Activated effector memory CD4-positive, alpha-beta T cell treated with anti-CD3 and anti-CD28 coated beads, Interleukin-2, amount 50 U/mL, for 16 hours (primary cell): ENCODE measurements at places on chromosomes 12 and 14.

DNA sequence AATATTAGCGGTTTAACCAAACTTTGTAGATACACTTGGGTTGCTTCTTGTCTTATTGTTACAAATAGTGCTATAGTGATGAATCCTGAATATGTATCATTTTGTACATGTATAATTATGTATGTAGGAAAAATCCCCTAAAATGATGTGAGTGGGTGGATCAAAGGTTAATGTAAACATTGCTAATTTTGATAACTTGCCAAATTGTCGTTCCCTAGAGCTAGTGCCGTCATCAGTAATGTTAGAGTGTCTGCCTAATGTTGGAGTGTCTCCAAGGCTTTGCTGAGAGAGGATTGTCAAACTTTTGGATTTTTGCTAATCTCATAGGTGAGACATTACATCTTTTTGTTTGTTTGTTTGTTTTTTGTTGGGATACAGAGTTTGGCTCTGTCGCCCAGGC lies 44.4 kb downstream of the AEBP2 start:
- no peak for DNase-seq

- no peak for DNase-seq
These were observed 479.8 kb upstream of the USP15 start for GRCh38 chr12:61780435-61780834.

DNA sequence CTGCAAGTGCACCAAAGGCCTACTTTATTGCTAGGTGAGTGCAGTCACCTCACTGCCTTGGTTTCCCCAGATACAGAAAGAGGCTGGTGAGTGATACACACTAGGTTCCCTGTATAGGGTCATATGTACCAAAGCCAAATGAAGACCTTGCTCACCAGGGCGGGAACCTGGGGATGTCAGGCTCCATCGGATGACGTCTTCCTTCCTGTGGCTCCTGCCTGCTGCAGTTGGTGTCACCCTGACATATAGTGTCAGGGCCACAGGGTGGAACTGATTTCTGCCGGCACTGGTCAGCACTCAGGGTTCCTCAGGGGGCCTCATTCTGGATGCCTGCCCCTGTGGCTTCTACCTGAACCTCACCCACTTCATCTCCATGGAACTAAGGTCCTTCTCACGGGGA lies 43.1 kb downstream of the PLEKHG3 start:
- DNase-seq = no peak

DNA sequence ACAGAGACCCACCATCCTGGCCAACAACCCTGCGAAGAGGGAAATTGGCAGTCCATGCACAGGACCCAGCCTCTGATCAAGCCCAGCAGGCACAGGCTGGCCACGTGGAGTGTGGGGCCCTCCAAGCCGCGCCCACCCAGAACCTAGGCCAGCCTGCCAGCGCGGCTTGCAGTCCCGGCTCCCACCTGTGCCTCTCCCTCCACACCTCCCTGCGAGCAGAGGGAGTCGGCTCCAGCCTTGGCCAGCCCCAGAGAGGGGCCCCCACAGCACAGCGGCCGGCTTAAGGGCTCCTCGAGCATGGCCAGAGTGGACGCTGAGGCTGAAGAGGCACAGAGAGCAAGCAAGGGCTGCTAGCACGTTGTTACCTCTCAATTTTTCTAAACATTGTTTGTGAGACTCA lies 373.4 kb downstream of the NELL2 start:
- DNase-seq = no peak

DNA sequence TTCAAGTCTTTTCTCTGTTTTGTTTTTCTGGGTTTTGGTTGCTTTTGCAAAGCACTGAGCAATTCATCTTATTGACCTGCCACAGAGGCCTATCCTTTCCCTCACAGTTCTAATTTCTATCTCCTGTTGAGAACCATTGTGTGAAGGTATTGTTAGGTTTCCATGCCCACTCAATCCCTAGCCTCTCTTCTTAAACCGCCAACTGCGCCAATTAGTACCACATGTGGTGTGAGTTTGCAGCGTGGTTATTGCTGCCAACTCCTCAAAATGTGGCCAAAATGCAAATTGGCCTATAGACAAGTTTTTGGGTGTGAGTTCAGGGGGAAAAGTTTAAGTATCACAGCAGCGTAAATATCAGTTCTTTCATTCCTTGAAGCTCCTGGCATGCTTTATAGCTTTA lies 232.6 kb downstream of the FLRT2 start:
- DNase-seq = no peak

GRCh38 chr14:85934886-85935254 lies 404.9 kb downstream of the FLRT2 start:
- DNase-seq = no peak

DNA sequence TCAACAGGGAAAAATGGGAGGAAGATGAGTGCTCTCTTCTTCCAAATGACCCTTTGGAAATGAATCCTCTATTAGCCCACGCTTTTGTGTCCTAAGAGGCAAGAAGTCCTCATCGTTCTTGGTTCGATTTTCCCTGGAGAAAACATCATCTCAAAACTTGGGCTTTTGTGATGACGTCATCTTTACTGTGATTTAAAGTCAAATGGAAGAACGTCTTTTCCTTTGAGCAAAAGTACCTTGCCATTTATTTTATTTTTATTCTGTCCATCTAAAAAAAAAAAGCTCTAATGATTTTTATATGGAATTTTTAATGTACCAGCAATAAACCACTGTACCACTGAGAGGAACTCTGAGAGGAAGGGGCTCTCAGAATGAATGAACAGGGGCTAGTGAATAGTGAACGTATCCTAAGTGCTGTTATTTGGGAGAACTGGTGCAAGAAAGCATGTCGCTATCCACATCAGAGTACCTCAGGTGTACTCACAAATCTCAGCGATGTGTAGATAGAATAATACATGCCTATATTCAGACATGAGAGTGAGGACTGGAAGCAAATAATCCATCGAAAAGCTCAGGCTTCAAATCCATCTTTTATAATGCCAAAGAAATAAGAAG lies 124.8 kb downstream of the HMGA2 start:
- no peak for DNase-seq

GRCh38 chr12:65725376-65725775 lies 98.9 kb upstream of the HMGA2 start:
- DNase-seq = no peak

DNA sequence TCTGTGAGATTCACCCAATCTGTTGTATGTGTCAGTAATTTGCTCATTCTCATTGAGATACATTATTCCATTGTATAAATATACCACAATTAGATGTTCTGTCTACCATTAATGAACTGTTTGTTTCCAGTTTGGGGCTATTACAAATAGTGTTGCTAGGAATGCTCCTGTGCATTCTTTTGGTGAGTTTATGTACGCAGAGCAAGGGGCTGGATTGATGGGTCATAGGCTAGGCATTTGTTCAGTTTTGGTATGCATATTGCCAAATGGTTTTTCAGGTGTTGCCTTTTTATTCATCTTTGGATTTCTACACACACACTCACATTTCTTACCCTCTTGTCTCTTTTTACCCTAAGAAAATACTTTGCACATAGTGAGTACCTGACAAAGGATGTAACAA lies 93.4 kb downstream of the GPATCH2L start:
- DNase-seq = no peak

- DNase-seq = no peak
These were observed 117.2 kb upstream of the SCAF11 start for GRCh38 chr12:46107591-46107990.

GRCh38 chr12:31923063-31923412 lies 36.2 kb upstream of the RESF1 start:
- DNase-seq = no peak

DNA sequence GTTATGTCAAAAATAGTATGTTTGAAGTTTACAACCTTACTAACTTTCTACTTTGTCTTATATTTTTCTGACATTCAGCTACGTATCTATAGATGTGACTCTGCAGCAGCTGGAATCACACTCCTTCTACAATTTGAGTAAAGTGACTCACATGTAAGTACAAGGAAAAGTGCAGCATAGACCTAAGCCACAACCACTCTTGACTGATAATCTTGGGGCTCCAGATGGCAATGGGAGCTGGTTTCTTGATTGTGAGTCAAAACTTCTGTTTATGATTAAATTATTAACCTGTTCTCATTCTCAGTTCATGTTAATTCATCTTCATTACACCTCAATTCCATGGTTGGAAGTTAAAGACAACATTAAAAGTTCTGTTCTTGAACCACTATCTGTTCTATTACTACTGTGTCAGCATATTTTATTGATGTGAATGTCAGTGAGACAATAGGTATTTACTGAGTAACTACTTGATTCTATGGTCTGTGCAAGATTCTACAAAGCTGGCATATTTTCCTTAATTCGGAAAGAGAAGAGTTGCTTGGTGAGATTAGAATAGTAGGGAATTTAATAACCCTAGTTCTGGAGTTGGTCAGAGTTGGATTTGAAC lies 112.9 kb downstream of the TSHR start:
- no peak for DNase-seq

DNA sequence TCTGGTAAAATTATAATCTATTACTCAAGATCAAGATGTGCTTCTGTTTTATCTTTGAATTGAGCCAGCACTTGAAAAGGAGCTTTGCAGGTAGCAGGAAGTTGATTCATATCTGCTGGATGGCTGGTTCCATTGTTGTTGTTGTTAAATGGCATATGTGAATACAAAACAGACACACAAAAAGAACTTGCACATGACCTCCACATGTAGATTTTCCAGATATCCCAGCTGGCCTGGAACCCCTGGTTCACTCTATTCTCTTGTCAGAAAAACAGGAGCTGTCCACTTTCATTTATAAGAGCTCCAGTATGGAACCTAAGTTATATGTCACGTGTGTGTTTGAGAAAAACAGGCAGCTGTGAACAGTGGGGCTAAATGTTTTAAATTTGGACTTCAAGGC lies 273.9 kb downstream of the TMEM132D start:
- no peak for DNase-seq

GRCh38 chr12:127270193-127270592 lies 996.8 kb upstream of the TMEM132C start:
- no peak for DNase-seq

DNA sequence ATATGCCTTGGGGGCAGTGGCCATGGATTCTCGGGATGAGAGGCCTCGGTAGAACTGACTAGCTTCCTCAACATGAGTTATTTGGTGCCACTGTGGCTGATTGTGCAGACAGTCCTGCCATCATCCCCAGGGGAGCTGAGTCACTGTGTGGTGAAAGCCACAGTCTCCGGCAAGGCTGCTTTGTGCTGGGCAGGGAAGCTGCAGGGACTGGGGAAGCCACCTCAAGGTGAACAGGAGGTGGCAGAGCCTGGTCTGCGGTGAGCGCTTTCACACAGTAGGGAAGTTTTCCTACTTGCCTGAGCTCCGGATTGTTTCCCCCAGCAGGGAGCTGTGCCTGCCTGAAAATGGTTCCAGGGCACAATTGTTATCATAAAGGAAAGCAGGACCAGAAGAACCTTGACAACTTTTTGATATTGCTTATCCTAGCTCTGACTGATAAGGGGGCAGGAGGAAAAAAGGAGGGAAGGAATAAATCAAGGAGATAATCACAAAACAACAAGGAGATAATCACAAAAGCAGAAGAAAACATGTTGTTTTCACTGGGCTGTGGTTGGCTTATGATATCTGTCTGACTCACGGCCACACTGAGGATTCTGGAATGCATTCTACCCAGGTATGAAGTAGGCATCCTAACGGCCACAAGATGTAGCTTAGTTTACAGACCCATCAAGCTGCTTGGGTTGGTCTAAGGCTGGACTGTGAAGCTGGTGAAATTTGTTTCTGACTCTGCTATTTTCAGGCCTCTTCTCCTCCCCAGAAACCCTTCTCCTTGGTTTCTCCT lies 32.2 kb upstream of the GNG2 start:
- peak; percentile 87 for DNase-seq

DNA sequence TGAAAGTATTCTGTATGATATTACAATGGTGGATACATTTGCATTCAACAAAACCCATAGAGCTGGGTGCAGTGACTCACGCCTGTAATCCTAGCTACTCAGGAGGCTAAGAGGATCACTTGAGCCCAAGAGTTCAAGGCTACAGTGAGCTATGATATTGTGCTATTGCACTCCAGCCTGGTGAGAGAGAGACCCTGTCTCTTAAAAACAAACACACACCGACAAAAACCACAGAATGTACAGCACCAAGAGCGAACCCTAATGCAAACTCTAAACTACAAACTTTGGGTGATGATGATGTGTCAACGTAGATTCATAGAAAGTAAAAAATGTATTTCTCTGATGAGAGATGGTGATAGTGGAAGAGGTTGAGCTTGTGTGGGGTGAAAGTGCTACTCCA lies 8.6 kb downstream of the CAPRIN2 start:
- DNase-seq = no peak

GRCh38 chr14:20614038-20614840 lies 23.1 kb upstream of the RNASE12 start:
- DNase-seq = no peak

GRCh38 chr14:39203659-39204606 lies 28.9 kb downstream of the PNN start:
- DNase-seq = no peak

DNA sequence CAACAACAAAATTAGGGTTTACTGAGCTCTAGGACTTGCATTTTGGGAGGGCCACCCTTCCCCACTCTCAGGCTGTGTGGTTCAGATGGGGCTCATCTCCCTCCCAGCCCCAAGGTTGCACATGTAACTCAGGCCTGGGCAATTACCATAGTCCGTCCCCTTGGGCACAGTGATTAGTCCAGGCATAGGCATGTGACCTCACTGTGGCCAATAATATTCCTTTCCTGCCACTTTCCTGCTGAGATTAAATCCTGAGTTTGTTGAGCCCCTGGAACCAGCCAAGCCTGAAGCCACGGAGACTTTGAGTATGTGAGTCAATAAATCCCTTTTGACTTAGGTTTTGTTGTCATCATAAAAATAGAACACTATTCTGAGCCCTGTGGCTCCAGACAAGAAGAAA lies 113.0 kb downstream of the AACS start:
- DNase-seq = no peak

- no peak for DNase-seq
These were observed 7.4 kb upstream of the SYCP3 start for GRCh38 chr12:101746661-101747060.

- DNase-seq = no peak
These were observed 78.8 kb downstream of the DUSP6 start for GRCh38 chr12:89273525-89273924.

DNA sequence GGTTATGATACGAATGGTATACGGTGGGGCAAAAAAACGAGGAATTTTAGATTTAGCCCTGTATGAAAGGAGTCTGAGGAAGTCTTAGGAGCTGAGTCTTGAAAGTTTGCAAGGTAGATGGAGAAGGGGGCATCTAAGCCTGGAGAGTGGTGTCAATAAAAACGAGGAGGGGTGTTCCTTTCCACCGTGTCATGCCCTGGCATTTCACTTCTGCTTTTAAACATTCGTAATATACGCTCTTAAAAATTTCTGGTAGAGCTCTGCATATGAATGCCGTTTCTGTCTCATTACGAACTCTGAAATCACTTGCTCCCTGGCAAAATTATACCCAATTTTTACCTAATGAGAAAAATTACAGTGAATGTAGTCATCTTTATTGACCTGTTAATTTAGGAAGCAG lies 170.2 kb downstream of the ERC1 start:
- no peak for DNase-seq

GRCh38 chr12:130073721-130074120 lies 88.5 kb upstream of the FZD10 start:
- DNase-seq = no peak

DNA sequence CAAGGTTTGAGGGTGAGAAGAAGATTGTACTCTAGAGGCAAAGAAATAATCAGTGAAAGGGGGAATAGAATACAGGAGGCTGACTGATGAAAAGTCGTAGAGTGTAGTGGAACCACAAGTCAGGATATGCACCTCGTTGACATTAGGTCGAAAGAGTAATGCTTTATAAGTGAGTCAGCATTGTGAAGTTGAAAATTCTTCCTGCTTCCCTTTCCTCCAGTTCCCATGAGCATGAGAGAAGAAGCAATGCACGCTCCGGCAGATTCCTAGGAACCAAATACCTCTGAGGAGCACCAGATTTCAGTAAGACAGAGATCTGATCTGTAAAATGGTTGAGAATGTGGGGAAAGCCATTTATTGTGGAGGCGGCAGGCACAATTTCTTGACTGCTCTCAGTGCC lies 16.5 kb downstream of the CCER1 start:
- DNase-seq = no peak
